ENCODE measurements at places on chromosomes 4 and X. TPM values are rescaled to one million over a fixed set of nuclear protein-coding genes. Genes with fewer than 3 reads are reported as not detected.

Gene JAKMIP1
- total RNA-seq, result 18.1 TPM

Gene TMPRSS11A
- not detected for total RNA-seq

Gene RPA4
- 0.40 TPM for total RNA-seq

Gene INPP4B
- 64.9 TPM for total RNA-seq

Gene CT45A1
- total RNA-seq, result not detected

Gene TMEM271
- not detected for total RNA-seq

Gene SUPT20HL1
- not detected for total RNA-seq

Gene KLF8
- total RNA-seq, result 4.4 TPM

Gene ATP1B4
- total RNA-seq, result not detected

Gene ODAM
- not detected for total RNA-seq

Gene FBXW7
- total RNA-seq, result 37.8 TPM

DNA sequence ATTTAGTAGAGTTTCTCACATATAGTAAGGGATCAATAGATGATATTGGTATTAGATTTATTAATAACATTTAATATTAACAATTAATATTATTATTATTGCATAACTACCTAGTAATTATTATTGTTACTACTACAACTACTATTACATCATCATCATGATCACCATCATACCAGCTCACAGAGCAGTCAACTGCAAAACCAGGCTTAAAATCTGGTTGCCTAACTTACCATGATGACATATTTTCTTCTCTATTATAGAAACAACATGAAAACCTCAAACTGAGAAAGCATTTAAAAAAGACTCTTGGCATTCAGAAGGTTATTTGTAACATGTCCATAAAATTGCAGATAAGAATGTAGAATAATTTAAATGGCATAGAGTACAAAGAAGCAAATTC is 247.0 kb upstream of the TTC29 start:
- no peak for DNase-seq

- DNase-seq, result no peak
Observed at GRCh38 chr4:94721310-94721709, 36.4 kb upstream of the BMPR1B start.

GRCh38 chr4:80803337-80803736 is 227.2 kb upstream of the BMP3 start:
- no peak for DNase-seq

DNA sequence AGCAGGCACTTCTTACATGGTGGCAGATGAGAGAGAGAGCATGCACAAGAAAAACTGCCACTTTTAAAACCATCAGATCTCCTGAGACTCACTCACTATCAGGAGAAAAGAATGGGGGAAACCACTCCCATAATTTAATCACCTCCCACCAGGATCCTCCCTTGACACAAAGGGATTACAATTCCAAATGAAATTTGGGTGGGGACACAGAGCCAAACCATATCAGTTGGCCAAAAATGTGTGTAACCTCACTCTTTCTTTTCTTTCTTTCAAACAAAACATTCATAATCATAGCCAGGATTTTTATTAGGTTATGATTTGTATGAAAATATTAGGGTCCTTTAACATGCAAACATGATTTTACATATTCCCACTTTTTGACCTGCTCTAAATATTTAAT is 222.1 kb downstream of the PCDH18 start:
- DNase-seq, result no peak

DNA sequence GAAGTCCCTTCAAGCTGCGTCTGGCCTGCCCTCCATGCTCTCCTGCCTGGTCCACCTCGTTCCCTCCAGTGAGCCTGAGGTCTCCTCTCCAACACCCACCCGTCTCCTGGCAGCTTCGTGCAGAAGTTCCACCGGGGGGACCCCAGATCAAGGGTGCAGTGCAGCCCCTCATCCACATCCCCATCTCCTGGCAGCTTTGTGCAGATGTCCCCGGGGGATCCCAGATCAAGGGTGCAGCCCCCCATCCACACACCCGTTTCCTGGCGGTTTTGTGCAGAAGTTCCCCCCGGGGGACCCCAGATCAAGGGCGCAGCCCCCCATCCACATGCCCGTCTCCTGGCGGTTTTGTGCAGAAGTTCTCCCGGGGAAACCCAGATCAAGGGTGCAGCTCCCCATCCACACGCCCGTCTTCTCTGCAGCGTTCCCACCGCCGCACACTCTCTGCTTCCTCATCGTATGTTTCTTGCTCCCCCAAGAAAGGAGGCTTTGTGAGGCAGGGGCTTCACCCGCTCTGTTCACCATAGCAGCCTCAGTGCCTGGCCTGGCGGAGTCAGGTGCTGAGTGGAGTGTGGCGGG is 35.7 kb downstream of the PIGG start:
- DNase-seq, result no peak

- DNase-seq, result peak; percentile 43
Observed at GRCh38 chrX:140091125-140091886, 126.0 kb upstream of the CXorf66 start.

- no peak for DNase-seq
Observed at GRCh38 chr4:2809610-2810180, 16.8 kb downstream of the SH3BP2 start.

DNA sequence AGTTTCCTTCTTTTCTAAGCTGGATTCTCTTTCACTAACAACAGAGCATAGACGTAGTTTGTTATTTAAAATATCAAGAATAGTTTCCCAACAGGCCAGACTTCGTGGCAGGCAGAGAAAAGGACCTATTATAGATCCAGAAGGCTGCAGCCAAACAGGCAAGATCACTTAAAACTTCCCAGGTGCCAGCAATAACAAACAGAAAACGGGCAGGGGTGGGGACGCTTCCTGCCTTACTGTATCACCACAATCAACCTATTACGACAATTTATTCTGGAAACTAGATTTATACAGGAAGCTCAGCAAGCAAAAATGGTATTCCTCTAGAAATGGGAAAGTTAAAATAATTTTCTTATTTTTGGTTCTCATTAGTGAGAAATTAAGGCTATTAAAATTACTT is 22.1 kb downstream of the RWDD4 start:
- no peak for DNase-seq

- DNase-seq, result no peak
Observed at GRCh38 chr4:142285222-142285583, 560.9 kb downstream of the INPP4B start.

- DNase-seq, result no peak
Observed at GRCh38 chr4:53490965-53491622, 100.2 kb downstream of the LNX1 start.

- DNase-seq, result no peak
Observed at GRCh38 chr4:137635601-137636000, 103.3 kb upstream of the PCDH18 start.

DNA sequence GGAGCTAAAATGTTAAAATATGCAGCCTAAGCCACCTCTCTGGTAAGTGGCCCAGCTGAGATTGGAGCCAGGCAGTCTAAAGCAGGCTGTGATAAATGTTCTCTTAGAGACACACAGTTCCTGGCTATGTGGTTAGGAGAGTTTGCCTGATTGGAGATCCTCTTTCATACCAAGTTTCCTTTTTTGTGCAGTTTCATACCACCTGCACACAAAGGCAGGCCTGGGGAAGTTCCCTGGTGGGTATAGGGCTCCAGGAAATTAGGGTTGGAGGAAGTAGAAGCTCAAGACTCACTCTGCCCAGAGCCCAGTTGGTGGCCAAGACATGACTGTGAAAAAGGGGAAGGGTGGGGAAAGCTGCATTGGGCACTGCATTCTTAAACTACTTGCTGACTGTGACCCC is 16.9 kb downstream of the CYBB start:
- no peak for DNase-seq

- DNase-seq, result no peak
Observed at GRCh38 chrX:48789366-48790220, 3.2 kb downstream of the GATA1 start.

DNA sequence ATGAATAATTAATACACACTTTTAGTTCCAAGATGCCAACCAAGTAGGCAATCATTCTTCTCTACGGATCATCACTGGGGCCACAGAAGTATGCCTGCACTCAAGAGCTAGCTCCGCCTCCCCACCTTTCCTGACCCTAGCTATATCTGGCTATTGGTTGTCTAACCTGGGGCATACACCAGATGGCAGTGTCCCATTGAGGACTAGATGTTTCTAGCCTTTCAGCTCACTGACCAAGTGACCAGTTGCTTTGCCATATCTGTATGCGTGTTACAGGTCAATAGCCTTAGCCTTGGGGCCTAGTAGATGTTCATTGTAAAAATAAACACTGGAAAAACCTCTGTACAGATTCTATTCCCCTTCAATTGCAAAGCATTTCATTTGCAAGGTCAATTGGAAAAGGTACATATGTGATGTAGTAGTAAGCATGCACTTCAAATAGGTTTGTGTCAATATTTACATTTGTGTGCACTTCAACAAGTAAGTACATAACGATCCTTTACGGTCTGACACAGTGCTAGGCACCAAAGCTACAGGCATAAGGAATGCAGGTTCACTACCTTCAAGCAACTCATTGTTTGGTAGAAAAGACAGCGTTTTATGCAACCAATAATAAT is 521.7 kb downstream of the PPARGC1A start:
- no peak for DNase-seq

GRCh38 chr4:45467157-45467556 is 656.7 kb downstream of the GABRG1 start:
- no peak for DNase-seq
